ENCODE measurements at places on chromosomes 3 and 15.

GRCh38 chr15:80834906-80835305, 55.7 kb downstream of the CEMIP start:
- DNase-seq, result no peak

- DNase-seq, result no peak
Observed at GRCh38 chr3:27960133-27960532, 238.0 kb upstream of the EOMES start.

GRCh38 chr3:158127250-158128219, 17.6 kb downstream of the RSRC1 start:
- no peak for DNase-seq

- no peak for DNase-seq
Observed at GRCh38 chr3:107369791-107370190, 7.4 kb upstream of the CCDC54 start.

DNA sequence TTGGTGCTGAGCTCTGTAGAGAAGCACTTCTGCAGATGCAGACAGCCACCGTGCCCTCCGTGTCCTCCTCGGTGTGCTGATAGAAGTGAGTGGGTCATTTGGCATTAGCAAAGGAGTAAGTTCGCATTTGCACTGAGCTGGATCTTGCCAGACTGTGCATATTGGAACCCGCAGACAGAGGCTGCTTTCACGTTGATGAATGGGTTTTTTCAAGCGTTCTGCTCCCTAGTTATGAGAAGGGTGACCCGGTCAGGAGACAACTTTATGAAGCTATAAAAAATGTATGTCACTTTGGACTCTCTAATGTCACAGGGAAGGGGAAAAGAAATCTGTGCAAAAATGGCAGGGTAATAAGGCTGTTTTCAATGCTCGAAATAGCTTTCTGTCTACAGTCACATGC, 739.4 kb downstream of the MCTP2 start:
- DNase-seq, result no peak

DNA sequence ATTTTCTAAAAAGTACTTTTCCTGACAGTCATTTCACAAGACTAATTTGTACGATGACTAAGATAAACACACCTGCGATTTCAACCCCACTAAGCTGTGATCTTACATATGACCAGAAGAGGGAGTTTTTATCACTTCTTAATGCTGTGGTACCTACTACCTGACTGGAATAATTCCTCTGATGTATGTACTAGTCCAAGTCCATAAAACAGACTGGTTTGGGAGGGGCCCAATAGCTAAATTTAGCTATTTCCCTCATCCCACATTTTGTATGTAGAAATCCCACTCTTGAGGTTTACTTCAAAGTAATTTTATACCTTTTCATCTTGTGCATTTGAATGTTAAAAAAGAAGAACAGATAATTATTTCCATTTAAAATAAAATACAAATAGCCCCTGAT, 49.7 kb upstream of the SCAANT1 start:
- no peak for DNase-seq

DNA sequence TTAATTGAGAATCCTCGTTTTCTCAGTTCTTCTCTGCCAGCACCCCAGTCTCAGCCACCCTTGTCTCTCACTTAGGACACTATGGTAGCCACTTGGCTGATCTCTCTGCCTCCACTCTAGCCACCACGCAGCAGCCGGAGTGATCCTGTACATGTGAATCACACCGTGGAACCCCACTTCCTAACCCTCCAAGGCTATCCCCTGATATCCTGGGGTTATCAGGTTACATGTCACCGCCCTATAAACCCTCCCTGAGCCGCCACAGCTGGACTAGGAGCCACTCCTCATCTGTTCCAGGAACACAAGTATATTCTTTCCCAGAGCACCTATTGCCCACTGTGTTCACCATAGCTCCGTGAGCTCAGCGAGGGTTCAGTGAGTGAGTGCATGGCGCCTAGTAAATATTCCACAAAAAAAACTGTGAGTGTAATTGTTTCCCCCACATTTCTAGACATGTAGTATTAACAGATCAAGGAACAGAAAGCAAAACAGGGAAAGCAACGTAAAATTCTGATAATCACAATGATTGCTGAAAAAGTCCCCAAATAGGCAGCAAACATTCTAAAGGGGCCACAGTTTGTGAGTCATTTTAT, 661 bp upstream of the PARP14 start:
- DNase-seq, result no peak

- DNase-seq, result no peak
Observed at GRCh38 chr3:195548501-195548900, 5.4 kb upstream of the PPP1R2 start.

- DNase-seq, result peak; percentile 82
Observed at GRCh38 chr3:53160660-53161449, at the start of gene PRKCD. Gene PRKCD, plus strand, starts transcription at chr3:53161209. Its CDS starts 17,214 bp downstream, at chr3:53178423.

DNA sequence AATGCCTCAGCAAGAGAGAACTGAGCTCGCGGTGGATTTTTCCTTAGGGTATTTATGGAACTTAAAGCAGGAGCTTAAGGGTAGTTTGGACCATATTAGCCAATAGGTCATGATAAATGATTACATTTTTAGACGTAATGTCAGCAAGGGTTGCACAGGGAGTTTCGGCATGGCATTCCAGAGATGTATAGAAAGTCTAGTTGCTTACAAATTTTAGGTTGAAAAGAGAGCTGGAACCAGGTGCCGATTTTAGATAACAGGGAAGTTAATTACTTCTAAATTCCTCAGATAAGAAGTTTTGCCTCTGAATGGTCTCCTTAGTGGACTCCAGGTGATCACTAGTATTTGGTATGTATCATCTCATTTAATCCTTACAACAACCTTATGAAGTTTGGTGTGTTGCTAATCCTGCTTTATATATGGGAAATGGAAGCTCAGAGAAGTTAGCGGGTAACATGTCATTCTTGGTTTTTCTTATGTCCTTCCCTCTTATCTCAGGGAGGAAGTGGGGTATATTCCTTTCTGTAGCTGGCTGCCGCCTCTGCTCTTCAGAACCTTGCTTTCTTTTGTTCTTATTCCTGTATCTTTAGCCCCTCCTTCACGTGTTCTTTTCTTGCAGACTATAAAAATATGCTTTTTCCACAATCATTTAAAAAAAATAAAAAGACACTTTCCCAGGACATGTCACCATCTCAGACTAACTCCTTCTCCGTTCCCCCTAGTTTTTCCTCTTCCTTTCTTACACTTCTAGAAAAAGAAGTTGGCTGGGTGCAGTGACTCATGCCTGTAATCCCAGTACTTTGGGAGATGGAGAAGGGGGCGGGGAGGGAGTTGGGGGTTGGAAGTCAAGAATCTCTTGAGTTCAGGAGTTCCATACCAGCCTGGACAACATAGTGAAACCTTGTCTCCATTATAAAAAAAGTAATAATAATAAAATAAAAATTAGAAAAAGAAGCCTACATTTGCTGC, 25.7 kb downstream of the IQGAP1 start:
- no peak for DNase-seq

- no peak for DNase-seq
Observed at GRCh38 chr3:151431940-151432339, 28.9 kb downstream of the IGSF10 start.

GRCh38 chr15:51697163-51697562, 15.9 kb downstream of the SCG3 start:
- no peak for DNase-seq

DNA sequence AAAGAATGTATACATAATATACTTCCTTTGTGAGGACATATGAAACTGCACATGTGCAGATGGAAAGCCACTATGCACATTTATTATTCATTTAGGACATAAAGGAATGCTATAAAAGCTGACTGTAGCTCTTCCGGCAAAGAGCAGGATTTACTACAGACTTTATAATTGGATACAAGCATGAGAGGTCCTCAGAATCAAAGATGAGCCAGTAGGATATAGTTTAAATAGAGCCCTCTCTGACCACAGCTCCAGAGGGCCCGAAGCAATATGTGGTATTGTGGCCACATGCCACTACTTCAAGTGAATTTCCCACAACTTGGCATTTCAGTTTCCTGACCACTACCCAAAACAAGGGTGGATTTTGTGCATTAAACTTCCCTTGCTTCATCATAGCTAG, 140.9 kb downstream of the ATP8B4 start:
- no peak for DNase-seq

- DNase-seq, result no peak
Observed at GRCh38 chr3:66268864-66269263, 48.1 kb downstream of the SLC25A26 start.

- DNase-seq, result no peak
Observed at GRCh38 chr3:124560666-124561215, 169.5 kb upstream of the UMPS start.

DNA sequence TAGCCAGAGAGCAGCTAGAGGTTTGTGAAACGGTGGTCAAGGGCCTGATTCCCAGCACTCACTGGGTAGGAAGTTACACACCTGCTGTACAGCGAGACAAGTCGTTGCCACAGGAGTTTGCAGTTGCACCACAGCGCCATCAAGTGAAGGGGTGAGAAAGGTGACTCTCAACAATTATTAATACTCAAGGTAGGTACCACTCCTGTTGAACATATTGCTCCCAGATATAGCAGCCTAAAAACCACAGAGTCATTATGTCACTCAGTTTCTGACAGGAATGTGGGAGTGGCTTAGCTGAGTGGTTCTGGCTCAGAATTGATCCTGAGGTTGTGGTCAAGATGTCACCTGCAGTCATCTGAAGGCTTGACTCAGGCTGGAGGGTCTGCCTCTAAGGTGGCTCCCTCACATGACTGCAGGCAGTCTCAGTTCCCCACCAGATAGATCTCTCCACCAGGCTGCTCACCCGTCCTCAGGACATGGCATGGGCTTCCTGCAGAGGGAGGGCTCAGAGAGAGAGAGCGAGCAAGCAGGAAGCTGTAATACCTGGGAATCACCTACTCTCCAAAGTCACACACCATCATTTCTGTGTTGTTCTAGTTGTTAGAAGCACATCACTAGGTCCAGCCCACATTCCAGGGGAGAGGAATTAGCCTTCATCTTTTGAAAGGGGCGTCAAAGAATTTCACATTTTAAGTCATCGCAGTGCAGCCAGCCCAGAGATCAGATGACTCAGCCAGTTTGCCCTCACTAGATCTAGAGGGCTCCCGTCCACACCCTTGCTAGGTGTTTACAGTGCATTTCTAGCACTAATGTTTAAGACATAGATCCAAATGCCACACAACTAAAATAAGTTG, 17.0 kb upstream of the ANO10 start:
- DNase-seq, result peak; percentile 70

GRCh38 chr3:122536632-122537001, 21.9 kb upstream of the KPNA1 start:
- DNase-seq, result no peak

- no peak for DNase-seq
Observed at GRCh38 chr3:73423116-73423515, 201.6 kb downstream of the PDZRN3 start.

- DNase-seq, result no peak
Observed at GRCh38 chr3:154954757-154955156, 125.4 kb upstream of the MME start.

GRCh38 chr3:184169896-184170875, 4.5 kb upstream of the AP2M1 start:
- DNase-seq, result no peak

- DNase-seq, result no peak
Observed at GRCh38 chr3:23954144-23954543, 9.1 kb downstream of the NR1D2 start.

DNA sequence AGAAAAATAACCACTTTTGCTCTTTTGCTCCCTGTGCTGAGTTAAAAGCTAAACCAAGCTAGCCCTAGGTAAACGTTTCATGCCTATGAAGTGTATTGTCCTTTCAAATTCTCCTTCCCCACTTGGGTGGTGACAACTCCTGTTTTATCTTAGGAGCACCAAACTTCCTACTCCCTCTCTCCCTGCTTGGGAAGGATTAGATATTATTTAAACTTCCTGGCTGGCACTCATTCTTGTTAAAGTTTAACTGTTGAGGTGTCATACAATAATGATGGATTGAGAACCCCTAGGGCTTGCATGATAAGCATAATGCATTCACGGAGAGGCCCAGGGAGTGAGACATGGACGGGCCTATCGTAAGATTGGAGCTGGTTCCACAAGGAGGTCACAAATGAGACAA, 29.5 kb downstream of the B4GALT4 start:
- DNase-seq, result no peak

DNA sequence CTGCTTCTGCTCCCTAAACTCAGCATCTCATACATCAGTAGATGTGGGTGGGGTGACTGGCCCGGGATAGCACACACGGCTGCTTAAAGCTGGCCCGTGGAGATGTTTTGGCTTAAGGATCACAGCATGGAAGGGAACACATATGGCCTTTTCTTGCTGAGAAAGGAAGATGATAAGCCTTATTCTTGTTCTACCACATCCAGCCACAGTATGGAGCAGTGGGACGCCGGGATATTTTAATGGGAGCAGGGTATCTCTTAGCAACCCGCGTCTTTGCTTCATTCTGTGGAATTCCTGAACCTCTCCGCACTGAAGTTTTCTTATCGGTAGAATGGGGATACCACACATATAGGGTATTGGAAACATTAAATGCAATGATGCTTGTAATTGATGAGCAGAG, 94.1 kb upstream of the PROK2 start:
- no peak for DNase-seq

GRCh38 chr3:66441129-66441528, 59.7 kb downstream of the LRIG1 start:
- no peak for DNase-seq

- DNase-seq, result peak; percentile 39
Observed at GRCh38 chr3:179464323-179465092, 13.2 kb upstream of the GNB4 start.

- DNase-seq, result no peak
Observed at GRCh38 chr15:84947947-84948830, 33.5 kb upstream of the PDE8A start.

DNA sequence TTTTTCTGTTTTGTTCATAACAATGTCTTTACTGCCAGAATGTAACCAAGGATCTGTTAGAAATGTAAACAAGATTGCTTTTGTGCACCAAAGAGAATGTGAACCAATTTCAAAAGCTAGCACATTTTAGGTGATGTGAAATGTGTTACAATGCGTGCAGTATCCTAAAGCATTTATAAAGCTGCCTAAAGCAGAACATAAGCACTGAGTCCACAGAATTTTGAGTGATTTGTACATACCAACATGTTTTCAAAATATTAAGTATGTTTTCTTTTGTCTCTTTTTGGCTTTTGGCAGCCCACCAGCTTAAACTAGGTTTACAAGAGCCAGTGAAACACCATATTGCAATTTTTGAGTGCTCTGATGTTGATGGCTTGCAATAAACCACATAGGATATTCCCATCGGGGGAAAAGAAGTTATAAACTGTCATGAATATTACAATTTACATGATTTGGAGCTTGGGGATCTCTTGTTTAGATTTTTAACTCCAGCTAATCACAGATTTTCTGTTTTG, 364.0 kb downstream of the ZIC1 start:
- no peak for DNase-seq

- no peak for DNase-seq
Observed at GRCh38 chr3:38487323-38487722, 8.8 kb upstream of the EXOG start.

DNA sequence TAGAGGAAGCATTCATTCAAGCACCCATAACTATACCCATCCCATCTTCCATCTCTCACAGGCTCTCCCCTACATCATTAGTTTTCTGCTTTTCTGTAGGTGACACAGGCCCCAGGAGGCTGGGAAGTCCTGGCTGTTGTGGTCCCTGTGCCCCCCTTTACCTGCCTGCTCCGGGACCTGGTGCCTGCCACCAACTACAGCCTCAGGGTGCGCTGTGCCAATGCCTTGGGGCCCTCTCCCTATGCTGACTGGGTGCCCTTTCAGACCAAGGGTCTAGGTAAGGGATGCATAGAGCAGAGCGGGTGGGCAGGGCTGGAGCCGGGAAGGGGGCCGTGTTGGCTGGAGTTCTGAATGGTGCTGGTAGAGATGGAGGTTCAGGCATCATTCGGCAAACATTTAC, 8.2 kb downstream of the TYRO3 start:
- no peak for DNase-seq

GRCh38 chr3:7520059-7520458, 659.1 kb downstream of the GRM7 start:
- DNase-seq, result no peak

All from activated CD8-positive, alpha-beta T cell treated with anti-CD3 and anti-CD28 coated beads for 36 hours (primary cell).